Caki2 (cell line): ENCODE measurements at places on chromosomes 1 and 21.

DNA sequence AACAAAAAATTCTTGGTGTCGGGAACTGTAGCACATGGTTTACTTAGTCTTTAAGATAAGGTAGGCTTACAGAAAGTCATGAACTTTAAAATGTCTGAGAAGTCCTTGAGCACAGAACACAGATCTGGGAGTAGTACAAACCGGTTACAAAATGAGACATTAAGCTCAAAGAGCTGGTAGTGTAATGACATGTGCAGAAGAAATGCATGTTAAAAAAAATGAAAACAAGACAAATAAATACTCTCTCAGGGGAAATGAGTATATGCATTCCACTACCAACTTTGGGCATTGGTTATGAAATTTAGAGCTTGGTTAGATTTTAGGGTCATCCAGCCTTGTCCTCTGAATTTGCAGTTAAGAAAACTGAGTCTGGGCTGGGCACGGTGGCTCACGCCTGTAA is 91.5 kb upstream of the F3 start:
- no peak for DNase-seq

GRCh38 chr1:18343581-18343980 is 137.1 kb upstream of the KLHDC7A start:
- no peak for DNase-seq

DNA sequence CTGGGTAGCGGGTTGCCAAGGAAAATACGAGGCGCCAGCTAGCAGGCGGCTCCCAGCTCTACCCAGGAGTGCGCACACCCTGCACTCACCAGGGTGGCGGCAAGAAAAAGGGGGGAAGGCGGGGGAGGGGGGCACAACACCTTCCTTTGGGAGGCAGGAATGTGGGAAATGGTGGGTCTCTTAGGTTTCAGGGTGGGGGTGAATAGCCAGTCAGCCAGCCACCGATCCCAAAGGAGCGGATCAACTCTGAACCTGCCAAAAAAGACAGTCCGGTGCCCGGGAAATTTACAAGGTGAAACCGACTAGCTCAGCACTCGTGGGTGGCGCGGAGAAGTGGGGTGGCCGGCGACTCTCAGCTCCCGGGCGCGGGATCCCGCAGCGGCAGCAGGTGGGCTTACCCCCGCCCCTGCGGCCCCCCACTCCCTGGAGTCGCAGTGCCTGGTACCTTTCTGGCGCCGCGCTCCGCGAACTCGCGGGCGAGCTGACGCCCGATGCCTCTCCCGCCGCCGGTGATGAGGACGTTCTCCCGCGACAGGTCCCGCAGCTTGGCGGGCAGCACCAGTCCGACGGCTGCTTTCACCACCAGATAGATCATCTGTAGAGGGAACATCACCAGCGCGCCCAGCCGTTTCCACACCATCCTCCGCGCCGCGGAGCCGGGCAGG is 1.2 kb downstream of the DHRS3 start:
- no peak for DNase-seq

DNA sequence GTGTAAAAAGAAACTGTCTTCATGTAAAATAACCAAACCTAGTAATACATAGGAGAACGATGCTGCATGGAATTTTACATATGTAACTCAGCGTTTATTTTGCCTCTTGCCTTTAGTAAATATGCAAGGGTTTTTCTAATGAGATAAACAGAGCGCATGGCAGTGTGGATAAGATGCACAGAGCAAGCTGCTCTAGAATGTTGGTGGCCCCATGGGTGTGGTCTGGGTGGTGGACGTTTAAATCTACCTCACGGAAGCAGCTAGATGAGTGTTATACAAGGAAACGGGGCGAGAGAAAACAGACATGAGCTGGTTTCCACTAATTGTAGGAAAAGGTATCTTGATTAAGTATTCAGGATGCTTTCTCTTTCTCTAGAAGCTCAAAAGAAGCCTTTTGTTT is 205.9 kb downstream of the DSCAM start:
- DNase-seq, result no peak

- no peak for DNase-seq
These were observed 28.9 kb downstream of the VANGL1 start for GRCh38 chr1:115670476-115671175.

GRCh38 chr1:232912845-232913580 is 37.4 kb upstream of the NTPCR start:
- no peak for DNase-seq

DNA sequence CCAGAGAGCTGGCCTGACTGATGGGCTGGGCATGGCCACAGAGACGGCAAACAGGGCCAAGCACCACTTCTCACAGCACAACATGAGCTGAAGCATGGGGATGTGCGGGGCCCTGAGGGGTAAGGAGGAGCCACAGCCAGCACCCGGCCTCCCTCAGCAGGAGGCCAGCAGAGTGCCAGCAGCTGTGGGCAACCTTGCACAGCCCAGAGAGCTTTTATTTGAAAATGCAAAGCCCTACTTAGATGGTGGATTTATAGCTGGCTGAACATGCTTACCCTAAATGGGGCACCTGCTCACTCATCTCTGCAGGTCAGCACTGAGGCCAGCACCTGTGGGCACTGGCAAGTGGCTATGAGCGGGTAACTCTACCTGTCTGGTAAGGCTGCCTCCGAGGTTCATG is 44.1 kb downstream of the SLC66A1 start:
- no peak for DNase-seq

DNA sequence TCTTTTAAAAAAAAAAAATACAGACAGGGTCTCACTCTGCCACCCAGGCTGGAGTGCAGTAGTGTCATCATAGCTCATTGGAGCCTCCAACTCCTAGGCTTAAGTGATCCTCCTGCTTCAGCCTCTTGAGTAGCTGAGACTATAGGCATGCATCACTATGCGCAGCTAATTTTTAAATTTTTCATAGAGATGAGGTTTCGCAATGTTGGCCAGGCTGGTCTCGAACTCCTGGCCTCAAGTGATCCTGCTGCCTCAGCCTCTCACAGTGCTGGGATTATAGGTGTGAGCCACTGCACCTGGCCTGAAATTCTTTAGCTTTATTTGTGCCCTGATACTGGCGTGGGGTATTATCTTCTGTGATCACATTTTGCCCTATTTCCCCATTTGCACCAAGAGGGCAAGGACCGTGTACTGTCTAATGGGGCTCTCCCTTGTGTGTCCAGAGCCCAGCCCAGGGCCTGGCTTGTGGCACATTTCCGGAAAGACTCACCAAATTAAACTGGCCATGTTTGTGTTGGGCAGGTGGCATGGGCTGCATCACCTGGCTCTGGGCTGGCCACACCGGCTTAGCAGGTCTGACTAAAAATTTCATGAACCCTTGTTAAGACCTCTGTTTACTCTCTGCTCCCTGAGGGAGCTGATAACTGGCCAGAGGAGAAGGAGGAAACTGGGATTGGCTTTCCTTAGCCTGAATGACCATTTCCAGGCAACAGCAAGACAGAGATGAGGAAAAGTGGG is 32.2 kb downstream of the TRIM62 start:
- DNase-seq, result no peak

GRCh38 chr1:203169770-203170520 is 5.7 kb downstream of the MYBPH start:
- no peak for DNase-seq

DNA sequence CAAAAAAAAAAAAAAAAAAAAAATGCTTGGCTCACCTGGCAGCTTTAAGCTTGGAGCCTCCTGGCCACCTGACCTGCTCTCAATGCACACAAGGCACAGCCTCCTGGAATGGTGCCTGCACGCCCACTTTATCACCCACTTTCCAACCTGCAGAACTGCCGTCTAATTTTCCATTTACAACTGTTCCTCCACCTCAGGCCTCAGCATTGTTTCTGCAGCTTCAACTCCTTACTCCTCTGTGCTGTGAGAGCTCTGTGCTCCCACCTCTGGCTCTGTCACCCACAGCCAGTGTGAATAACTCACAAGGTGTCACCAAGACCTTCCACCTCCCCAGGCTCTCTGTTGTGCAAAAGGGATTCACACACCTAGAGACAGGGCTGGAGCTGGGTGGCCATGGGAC is 38.7 kb upstream of the GPR157 start:
- no peak for DNase-seq

DNA sequence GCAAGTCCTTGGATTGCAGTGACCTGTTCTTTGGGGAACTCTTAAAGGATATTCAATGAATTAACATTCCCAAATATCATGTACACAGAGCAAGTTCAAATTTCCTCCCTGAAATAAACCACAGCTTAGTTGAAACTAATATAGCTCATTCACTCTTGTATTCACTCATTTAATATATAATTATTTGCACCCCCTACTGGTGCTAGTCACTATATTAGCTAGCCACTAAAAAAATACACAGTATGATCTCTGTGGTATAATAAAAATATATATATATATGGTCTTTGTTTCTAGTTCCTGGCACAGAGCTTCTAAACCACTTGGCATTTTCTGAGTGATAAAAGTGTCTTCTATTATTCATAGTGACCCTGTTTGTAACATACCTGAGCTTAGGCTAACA is 177.3 kb upstream of the LYPLAL1 start:
- no peak for DNase-seq

GRCh38 chr1:245465666-245466065 is 310.9 kb downstream of the KIF26B start:
- DNase-seq, result no peak

DNA sequence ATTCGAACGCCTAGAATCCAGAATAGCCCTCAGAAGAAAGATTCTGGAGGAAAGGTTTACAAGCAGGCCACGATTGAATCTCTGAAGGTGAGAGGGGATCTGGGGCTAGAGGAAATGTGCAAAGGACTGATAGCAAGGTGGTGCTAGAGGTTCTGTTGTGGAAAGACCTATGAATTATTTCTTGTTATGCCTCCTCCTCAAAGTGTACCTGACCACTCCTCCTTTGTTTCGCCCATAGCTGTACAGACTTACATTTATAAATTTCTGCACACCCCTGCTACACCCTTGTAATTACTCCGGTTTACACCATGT is 986 bp downstream of the TCEANC2 start:
- DNase-seq, result no peak

DNA sequence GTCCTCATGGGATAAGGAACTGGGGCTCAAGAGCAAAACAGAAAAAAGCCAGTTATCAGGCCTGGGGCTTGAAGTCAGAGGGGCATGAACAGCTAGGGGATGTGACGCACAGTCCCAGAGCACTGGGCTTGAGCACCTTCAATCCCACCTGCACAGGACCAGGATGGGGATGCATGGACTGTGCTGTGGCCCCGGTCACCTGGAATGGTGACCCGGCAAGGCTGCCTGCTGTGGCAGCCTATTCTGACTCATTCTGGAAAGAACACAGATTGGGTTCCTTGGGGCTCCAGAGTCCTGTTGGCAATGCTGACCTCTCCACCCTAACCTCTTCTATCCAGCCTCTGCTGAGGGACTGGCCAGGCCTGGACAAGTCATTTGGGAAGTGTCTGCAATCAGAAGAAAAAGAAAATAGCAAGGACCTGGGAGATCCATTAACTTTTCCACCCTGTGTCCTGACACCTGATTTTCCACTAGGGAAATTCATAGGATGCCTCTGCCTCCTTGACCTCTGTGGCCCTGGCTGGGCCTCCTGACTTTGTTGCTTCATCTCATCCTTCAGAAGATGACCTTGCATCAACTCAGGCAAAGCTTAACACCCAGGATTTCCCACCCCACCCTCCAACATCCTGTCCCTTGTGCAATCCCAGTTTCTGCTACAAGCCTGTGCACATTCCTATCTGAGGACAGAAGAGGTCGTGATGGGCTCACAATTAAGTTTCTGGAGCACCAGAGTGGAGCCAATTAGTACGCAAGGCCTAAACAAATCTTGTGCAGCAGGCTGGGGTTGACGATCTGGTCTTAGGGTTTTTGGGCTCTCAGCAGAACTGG is 17.9 kb upstream of the FMOD start:
- no peak for DNase-seq

GRCh38 chr1:29343908-29344307 is 107.6 kb downstream of the PTPRU start:
- no peak for DNase-seq

GRCh38 chr1:46152016-46152415 is 19.6 kb upstream of the PIK3R3 start:
- DNase-seq, result no peak

- no peak for DNase-seq
These were observed 6.0 kb upstream of the LRRC71 start for GRCh38 chr1:156914440-156914856.

- DNase-seq, result no peak
These were observed 326.2 kb downstream of the COL11A1 start for GRCh38 chr1:102782144-102782543.

DNA sequence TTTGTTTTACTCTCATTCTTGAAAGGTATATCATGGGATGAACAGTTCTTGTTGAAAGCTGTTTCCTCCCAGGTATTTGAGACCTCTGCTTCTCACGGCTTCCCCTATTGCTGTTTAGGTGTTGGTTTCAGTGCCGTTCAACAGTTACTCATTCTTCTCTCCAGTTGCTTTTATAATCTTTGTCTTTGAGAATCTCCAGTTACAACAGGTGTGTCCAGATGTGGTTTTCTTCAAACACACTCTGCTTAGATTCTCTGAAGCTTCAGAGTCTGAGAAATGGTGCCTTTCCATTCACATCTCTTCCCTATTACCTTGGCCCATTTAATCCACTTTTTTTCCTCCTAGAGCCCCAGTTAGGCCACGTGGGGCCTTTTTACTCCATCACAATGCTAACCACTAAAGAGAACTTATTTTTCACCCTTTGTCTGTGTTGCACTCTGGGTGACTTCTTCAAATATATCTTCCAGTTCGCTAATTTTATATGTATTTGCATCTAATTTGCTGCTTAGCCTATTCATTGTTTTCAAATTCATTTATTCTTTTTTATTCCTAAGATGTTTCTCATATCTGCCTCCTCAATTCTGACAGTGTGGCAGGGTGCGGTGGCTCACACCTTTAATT is 46.7 kb upstream of the SLC19A1 start:
- no peak for DNase-seq

GRCh38 chr1:70583522-70583921 is 172.5 kb downstream of the CTH start:
- peak; percentile 30 for DNase-seq

DNA sequence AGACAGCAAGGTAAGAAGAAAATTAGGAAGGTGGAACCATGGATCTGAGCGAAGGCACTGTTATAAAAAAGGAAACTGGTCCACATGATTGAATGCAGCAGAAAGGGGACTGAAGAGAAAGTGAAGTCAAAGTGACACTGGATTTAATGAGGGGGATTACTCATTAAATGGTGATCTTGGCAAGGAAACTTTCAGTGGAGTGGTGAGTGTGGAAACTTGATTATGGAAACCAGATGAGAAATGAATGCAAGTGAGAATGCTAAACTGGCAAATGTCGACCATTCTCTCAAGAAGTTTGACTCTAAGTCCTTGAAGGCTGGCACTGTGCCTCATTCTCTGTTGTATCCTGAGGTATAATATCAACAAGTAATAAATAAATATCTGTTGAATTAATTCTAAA is 23.3 kb downstream of the COLGALT2 start:
- no peak for DNase-seq

- DNase-seq, result no peak
These were observed 95.3 kb upstream of the KIAA0040 start for GRCh38 chr1:175287849-175288248.

DNA sequence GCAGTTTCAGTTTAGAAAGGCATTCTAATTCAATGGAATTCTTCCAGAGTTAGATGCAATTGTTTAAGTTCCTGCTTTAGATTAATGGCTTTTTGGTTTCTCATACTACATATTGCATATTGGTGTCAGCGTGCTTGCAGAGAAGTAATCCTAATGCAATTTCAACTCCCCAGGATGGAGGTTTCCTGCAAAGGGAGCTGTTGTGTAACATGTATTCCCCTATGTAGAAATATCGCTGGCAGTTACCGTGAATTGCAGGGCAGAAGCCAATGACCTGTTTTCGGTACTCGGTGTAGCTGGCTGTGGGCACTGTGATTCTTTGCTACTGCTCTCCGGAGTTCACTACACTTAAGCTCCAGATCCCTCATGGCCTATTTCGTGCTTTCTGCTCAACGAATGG is 256.1 kb upstream of the PTBP2 start:
- DNase-seq, result no peak
